ENCODE measurements at places on chromosomes 13 and 19. TPM values are rescaled to one million over a fixed set of nuclear protein-coding genes. Genes with fewer than 3 reads are reported as not detected.

Gene ZFP30
- 15.0 TPM for total RNA-seq

Gene PRSS57
- total RNA-seq: not detected

Gene ARHGAP45
- 537 TPM for total RNA-seq

Gene LILRA1
- total RNA-seq: not detected

Gene MYH14
- total RNA-seq: not detected

Gene SRRM5
- total RNA-seq: 0.39 TPM

Gene APC2
- 0.15 TPM for total RNA-seq

Gene C1QTNF9B
- total RNA-seq: not detected

Gene ZNF534
- total RNA-seq: not detected

Gene TEX26
- not detected for total RNA-seq

Gene NCAN
- total RNA-seq: not detected

Gene RNF17
- total RNA-seq: not detected

Gene GPR183
- 16.7 TPM for total RNA-seq

Gene LTBP4
- total RNA-seq: 92.4 TPM

Gene RASAL3
- 127 TPM for total RNA-seq

Gene METTL21C
- not detected for total RNA-seq

Gene SERTM1
- total RNA-seq: not detected

Gene FPR1
- not detected for total RNA-seq

Gene TOMM40
- 49.2 TPM for total RNA-seq

Gene AMER2
- not detected for total RNA-seq

Gene STARD13
- total RNA-seq: 0.10 TPM

Gene ATP4A
- not detected for total RNA-seq

Gene ZNF83
- 64.0 TPM for total RNA-seq

Gene KIR3DL1
- 0.23 TPM for total RNA-seq

Gene ICAM4
- 3.9 TPM for total RNA-seq

Gene SLC6A16
- total RNA-seq: 5.3 TPM

Gene FUT6
- 0.22 TPM for total RNA-seq

Gene GJB6
- 7.0 TPM for total RNA-seq

Gene CEACAM20
- total RNA-seq: not detected

Gene KRTDAP
- total RNA-seq: not detected

Gene TYROBP
- 0.43 TPM for total RNA-seq

Gene MYCBP2
- total RNA-seq: 119 TPM

Gene SYDE1
- 0.30 TPM for total RNA-seq

Gene PRODH2
- total RNA-seq: not detected

Gene ATXN8OS
- not detected for total RNA-seq

Gene CEACAM7
- total RNA-seq: not detected

Gene ATCAY
- total RNA-seq: not detected

Gene THSD1
- total RNA-seq: not detected

Gene ZIM2
- total RNA-seq: not detected

Gene TMEM190
- not detected for total RNA-seq

Gene LRFN3
- total RNA-seq: 12.4 TPM

Gene CNN1
- not detected for total RNA-seq

Gene MEIOSIN
- not detected for total RNA-seq

Gene NPAS1
- total RNA-seq: not detected

Gene ZNF444
- 35.5 TPM for total RNA-seq

Gene LRRC4B
- total RNA-seq: not detected

Gene KLK13
- total RNA-seq: not detected

Gene CRX
- not detected for total RNA-seq

Gene ZNF835
- 0.99 TPM for total RNA-seq

Gene ZNF418
- total RNA-seq: 7.5 TPM

Gene GNG14
- not detected for total RNA-seq

Gene C3
- not detected for total RNA-seq

Gene ZNF547
- 3.8 TPM for total RNA-seq

Gene RRAS
- total RNA-seq: 13.8 TPM

Gene GGACT
- total RNA-seq: 5.7 TPM
